Left ventricle myocardium superior (tissue), 1 donor: ENCODE measurements at places on chromosomes 2 and 18. TPM values are rescaled to one million over a fixed set of nuclear protein-coding genes. Genes with fewer than 3 reads are reported as not detected.

DNA sequence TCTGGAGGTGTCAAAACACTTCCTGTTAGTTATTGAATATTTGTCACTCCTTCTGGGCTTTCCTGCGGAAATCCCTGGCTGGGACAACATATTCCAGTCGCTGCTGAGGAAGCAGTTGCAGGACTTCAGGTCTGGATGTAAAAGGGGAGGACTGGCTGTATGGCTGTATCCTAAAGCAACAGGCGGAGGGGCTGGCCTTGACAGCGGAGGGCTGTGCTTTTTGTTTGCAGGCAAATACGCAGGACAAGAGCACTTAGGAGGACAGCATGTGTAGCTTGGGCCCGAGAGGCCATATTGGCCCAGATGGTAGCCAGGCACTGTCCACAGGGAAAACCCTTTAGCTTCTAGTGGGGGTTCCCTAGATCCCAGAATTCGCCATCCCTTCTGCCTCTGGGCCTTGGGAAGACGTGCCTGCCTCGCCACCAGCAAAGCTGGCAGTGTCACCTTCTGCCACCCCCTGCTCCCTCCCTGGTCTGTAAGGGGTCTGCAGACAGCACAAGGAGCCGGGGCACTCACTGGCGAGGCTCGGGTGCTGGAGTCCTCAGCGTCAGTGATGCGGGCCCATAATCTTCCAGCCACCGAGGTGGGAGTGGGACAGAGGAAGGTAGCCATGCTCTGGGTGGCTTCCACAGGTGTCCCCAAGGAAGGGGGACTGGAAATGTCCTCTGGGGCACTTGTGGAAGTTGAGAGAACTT, 6.7 kb downstream of the NPPC start:
- DNase-seq, result no peak

- DNase-seq, result no peak
These were observed 22.6 kb upstream of the USP34 start for GRCh38 chr2:61493523-61493942.

The ATP6V1C2 gene
- 2.7 TPM for total RNA-seq

DNA sequence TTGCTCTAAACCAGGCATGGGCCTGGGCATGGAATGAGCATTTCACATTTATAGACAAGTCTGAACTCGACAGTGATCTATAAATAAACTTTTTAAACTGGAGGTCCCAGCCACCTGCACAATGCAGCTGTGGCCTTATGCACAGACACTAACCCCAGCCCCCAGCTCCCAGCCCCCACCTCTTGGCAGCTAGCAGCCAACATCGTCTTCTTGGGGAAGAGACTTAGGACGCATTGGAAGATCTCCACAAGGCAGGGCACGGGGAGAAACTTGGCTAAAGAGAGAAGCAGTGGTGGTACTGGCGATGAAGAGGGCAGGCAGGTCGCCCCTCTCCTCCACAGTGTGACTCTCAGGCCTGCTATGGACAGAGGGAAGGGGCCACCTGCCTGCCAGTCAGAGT, 213.2 kb downstream of the ANAPC1 start:
- DNase-seq, result no peak

The TCF23 gene
- 0.10 TPM for total RNA-seq

The VIT gene
- 13.3 TPM for total RNA-seq

DNA sequence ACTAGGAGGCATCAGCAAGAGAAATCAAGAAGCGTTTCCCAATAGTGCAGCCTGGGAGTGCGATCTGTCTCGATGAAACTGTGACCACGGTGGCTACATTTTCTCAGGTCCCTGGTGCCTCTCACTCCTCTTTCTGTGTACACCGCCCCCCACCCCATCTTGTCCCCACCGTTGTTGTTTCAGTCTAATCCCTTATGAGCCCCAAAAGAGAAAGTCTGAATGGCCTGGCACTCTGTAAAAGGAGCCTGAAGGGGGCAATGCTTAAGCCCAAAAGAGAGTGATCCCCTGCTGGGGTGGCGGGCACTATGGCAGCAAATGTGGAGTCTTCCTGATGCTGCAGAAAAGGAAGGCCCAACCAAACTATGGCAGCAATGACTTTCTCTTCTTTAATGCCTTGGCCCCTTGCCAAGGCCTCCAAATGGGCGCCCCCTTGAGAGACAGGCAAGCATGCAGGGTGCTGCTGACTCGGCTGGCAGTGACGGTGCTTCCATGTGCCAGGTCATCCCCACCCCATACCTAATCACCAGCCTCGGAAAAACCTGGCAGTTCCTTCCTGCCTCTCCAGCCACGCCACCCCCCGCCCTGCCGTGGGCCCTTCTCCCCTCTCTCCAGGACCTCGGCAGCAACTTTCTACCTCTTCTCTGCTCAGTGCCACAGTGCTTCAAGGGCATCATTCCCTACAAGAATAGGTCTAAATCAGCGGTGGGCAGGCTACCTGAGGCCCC, 123.0 kb downstream of the CYP26B1 start:
- no peak for DNase-seq

DNA sequence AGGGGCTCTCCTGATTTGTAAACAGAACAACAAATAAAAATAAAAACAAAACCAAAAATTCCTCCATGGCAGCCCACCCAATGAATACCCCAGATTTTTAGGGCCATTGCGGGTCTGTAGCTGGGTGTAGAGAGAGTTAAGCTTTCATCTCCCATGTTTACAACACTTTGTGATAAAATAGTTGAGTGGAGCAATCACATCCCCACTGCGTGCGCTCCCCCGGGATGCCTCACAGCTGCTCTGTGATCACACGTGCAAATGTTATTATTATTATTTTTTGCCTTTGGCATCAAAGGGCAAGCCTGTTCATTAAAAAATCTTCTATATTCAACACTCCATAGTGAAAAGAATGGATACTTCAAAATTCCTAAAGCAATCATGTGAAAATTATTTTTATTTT, 118.0 kb downstream of the MBP start:
- DNase-seq, result peak; percentile 74

DNA sequence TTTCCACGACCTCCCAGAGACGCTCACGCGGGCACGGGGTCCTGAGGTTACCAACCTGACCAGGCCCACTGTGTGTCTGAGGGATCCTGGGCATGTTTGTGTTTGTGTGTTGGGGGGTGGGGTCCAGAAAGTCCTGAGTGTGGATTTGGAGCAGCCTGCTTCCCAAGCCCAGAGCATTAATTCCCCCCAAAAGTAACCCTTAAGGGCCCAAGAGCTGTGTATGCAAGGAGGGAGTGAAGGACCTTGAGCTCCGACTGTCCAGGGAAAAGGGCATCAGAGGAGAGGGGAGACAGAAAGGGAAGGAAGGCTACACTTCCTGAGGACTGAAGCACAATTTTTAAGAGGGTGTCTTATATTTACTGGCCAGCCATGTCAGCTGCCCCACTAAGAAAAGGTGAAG, 5.2 kb upstream of the SIX3 start:
- no peak for DNase-seq

The VPS4B gene
- 20.6 TPM for total RNA-seq

The C2orf92 gene
- 2.3 TPM for total RNA-seq

- no peak for DNase-seq
These were observed 103.7 kb downstream of the RBMS1 start for GRCh38 chr2:160389875-160390274.

The TTN gene
- 3,610 TPM for total RNA-seq

The TMEFF2 gene
- total RNA-seq, result 0.10 TPM

DNA sequence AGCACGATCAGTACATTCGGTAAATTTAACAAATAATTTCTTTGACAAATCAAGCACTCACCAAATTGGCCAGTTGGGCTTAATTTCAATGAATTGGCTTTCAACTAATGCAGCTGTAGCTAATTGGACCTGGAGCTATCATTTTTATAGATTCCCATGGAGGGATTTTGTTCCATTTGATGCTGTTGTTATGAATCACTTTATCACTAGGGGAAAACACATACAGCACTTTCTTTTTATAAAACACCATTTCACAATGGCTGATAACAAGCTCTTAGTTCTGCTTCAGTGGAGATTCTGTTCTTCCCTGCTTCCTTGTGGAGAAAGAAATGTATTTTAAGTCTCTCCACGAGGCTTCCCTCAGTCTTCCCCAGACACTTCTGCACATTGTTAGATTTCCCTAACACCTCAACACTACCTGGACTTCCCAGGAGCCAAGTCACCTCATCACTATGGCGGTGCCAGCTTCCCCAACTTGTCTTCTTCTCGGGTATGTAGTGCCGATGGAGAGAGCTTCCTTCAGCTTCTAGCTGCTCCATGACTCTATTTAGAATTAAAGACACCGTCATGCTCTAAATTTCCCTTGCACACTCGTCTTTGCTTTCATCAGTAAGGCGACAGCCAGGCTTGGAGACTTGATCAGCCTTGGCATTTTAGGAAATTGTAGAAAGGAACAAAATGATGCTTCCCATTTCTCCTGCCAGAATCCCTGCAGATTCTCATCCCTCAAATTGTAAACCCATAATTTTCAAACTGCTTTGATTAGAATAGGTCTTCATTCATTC, 72.0 kb downstream of the INPP5D start:
- no peak for DNase-seq

The ANKRD30BL gene
- not detected for total RNA-seq

DNA sequence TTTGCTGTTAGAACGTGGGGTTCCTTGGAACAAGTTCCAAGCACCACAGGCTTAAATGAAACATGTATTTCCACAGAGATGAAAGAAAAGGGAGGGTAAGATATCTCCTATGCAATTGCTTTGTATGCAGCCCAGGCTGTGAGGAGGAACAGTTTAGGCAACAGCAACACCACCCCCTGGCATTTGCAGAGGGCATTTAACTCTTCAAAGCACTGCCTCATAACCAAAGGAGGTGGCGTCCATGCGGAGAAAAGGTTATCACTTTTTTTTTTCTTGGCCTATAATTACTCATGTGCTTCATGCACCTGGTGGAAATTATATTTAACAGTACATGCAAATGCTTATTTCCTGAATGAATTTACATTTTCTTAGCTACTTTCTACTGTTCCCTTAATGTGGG, 286.0 kb downstream of the LPIN1 start:
- no peak for DNase-seq

GRCh38 chr18:48975817-48976649, 25.3 kb upstream of the SMAD7 start:
- peak; percentile 77 for DNase-seq

GRCh38 chr18:6752202-6752860, 22.8 kb downstream of the ARHGAP28 start:
- no peak for DNase-seq

DNA sequence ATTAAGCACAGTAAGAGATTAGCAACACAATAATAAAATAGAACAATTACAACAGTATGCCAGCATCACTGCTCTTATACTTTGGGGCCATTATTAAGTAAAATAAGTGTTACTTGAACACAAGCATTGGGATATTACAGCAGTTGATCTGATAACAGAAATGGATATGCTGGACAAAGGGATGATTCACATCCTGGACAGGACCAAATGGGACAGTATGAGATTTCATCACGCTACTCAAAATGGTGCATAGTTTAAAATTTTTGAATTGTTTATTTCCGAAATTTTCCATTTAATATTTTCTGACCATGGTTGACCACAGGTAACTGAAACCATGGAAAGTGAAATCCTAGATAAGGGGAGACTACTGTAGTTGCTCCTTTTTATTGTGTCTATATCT, 138.2 kb downstream of the UBR3 start:
- no peak for DNase-seq

DNA sequence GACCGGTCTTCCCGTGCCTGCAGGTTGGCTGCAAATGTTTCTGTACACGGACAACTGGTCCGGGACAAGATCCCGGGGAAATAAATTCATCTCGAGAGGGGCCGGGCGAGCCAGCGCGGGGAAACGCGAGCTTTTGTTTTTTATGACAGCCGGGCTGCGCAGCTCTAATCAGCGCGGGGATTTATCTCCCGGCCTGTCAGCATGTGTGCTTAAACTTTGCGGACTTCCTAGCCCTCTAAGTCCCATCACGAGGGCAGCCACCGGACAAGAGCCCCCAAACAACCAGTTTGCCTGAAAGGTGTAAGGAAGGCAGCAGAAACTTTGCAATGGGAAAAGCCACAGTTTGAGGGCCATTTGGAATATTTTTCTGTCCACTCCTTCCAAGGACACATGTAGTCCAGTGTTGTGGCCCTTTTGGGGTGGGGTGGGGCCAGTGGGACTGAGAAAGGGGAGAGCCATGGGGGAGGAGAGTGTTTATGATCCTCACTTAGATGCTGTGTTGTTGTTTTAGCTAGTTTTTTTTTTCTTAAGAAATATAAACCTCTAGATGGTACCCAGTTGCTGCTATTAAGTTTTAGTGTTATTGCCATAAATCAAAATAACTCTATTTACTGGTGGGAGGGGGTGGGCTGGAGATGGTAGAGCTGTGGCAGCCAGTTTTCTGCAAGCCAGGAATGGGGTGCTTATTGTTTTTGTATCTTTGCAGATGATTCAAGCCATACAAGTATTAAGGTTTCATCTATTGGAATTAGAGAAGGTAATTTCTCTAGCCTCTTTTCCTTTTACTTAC, 6.0 kb downstream of the MEIS1 start:
- peak; percentile 55 for DNase-seq

DNA sequence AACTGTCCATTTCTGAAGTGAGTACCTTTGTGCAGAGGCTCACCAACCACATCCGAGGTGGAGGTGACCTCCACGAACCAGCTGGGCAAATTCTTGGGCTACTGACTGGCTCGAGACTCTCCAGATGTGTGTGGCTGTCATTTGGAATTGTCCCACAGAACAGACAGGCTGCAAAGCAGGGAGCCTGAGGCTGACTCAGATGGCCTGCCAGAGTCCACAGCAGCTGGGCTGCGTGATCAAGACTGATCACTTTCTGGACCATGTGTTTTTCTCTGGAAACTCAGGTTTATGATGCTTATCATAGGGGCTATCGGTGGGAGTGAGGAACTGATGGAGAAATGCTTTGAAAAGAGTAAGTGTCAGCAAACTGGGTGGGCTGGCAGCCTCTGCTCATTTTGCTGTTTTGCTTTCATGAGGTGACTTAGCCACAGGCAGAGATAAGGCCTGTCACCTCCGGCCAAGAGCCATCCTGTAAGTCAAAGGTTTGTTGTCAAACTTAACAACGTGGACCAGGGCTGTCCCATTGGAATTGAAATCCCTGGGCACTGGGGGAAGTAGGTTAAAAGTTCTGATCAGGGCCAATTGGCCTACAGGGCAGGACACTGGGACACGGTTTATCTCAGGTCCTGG, 120.4 kb downstream of the LIPG start:
- DNase-seq, result no peak

The GNLY gene
- total RNA-seq, result 2.3 TPM

GRCh38 chr2:42757981-42758740, 5.8 kb downstream of the OXER1 start:
- no peak for DNase-seq

DNA sequence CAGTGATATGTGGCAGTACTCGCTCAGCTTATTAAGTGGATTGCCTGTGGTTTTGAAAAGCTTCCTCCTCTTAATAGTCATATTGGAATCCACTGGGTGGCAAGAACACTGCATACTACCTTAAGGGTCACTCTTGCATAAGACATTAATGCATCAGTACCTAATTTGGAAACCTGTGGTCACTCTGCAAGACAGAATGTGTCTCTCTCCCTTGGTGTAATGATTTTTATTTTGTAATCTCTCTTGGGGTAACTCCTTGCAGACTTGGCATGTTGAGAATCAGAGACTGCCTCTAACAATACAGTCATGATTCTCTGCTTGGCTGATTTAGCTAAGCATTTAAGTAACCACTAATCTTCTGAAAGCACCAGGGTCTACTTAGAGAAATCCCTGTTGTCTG, 33.0 kb upstream of the IER3IP1 start:
- no peak for DNase-seq
